Stimulated activated CD4-positive, alpha-beta T cell treated with anti-CD3 and anti-CD28 coated beads, Interleukin-4, amount 100 ng/mL, for 48 hours (primary cell): ENCODE measurements at places on chromosomes 4 and X.

GRCh38 chr4:22515888-22516541 lies at the start of gene ADGRA3:
Gene ADGRA3 (minus strand): TSS chr4:22516066. CDS start chr4:22515784, 282 bp downstream.
- peak; percentile 36 for DNase-seq

DNA sequence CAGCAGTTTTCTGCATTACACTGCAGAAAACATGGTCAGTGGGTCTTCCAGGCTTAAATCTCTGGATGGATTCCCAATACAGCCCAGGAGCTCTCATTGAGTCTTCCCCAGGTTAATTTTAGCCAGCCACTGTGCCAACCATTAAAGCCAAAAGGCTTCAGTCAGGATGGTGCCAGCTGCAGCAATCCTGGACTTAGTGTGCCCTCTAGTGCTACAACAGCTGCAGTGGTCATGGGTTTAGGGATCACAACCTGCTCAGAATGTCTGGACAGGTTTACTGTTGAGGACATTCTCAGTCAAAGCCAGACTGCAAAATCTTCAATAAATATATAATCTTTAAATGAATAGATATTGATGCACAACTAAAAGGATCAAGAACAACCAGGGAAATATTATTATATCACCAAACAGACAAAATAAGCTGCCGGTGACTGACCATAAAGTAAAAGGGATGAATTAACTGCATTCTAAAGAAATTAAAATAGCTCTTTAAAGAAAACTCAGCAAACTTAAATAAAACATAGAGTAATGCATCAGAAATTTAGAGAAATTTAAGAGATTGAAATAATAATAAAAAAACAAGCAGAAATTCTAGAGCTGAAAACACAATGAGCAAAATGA lies 639.9 kb downstream of the SPOCK3 start:
- DNase-seq, result no peak

- no peak for DNase-seq
These were observed 64.1 kb upstream of the ATXN3L start for GRCh38 chrX:13383907-13384306.

GRCh38 chrX:3216581-3217180 lies 129.8 kb downstream of the MXRA5 start:
- DNase-seq, result no peak

- no peak for DNase-seq
These were observed 14.9 kb upstream of the GLUD2 start for GRCh38 chrX:121032531-121032930.

- no peak for DNase-seq
These were observed 1264.7 kb downstream of the PCDH7 start for GRCh38 chr4:31984872-31985271.

DNA sequence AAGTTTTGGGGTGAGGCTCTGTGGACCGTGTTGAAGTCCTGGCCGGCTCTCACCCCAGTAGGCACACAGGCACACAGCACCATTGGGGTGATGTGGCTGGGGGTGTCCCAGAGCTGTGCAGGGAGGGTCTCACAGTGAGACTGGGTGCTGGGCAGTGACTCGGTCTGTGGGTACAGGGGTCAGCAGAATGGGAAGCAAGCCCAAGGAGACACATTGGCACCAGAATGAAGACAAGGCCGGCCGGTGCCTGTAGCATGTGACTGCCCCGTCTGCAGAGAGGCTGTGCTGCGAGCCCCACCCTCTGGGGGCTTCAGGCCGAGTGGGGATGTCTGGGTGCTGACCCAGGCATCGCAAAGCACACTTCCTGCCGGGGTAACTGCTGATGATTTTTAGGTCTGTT lies 5.2 kb downstream of the MAEA start:
- no peak for DNase-seq

DNA sequence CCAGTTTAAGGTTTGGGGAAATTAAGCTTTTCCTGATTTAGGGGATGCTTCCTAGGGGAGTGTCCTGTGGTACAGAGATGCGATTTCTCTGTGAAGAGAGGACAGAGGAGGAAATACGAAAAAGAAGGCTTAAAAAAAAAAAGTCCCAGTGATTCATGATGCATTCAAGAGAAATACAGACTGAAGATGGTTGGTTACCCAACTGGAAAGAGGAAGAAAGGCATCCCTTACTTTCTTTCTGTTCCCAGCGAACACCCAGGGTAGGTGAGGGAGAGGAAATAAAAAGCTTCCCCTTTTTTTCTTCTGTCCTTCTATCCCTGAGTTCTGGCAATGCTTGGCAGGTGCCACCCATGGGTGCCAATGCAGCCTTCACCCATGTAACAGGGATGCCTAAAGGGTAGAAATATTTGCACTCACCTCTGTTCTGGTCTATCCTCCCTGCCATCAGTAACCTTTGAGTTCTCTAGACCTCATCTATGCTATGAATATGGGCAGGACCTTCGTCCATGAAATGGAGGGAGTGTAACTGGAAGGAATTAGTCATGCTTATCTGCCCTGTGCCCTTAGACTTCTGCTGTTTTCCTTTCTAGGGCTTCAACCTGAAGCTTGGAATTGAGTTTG lies 230.1 kb upstream of the GALNTL6 start:
- no peak for DNase-seq

GRCh38 chrX:12319992-12320391 lies 181.7 kb downstream of the FRMPD4 start:
- DNase-seq, result no peak

- DNase-seq, result no peak
These were observed 35.9 kb downstream of the ETDC start for GRCh38 chrX:135345107-135345589.

DNA sequence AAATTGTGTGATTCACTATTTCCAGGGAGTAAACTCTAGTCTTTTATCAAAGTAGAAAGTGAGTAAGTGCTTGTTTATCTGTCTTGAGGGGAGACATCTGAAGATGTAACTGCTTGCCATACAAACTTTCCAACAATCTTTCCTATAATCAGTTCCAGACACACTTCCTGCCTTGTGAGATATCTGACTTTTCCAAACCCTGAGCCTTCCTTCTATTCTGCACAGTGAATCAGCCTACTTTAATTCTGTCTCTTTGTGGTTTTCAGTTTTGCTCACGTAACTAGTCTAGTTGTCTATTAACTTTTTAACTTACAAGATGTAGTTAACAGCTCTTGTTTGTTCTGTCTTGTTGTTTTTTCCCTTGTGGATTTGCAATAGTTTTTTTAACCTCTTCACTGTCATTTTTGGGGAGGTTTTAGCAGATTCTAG lies 947.8 kb downstream of the C4orf33 start:
- no peak for DNase-seq

DNA sequence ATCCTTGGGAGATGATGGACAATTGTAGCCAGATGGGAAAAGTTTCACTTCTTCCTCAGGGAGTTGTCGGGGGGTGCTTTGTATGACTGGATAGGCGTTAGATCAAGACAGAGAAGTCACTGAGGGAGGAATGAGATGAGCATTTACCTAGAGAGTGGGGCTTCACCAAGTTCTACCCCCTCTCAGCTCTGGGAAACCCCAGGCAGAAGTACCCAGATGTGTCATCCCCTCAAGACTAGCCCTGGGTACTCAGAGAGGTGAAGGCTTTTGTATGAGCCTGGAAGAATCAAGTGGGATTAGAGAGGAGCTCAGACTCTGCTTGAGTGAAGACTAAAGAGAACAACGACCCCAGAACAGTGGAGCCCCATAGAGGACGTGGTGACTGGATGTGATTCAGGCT lies 1.9 kb downstream of the MAGEB1 start:
- DNase-seq, result no peak

- DNase-seq, result no peak
These were observed 331.1 kb downstream of the GPAT3 start for GRCh38 chr4:83866834-83867621.

- no peak for DNase-seq
These were observed 4.1 kb upstream of the NR0B1 start for GRCh38 chrX:30313322-30313721.

- DNase-seq, result no peak
These were observed 16.5 kb downstream of the TMPRSS11E start for GRCh38 chr4:68463796-68464195.

- no peak for DNase-seq
These were observed 285.5 kb upstream of the ANKRD50 start for GRCh38 chr4:124997991-124998390.

DNA sequence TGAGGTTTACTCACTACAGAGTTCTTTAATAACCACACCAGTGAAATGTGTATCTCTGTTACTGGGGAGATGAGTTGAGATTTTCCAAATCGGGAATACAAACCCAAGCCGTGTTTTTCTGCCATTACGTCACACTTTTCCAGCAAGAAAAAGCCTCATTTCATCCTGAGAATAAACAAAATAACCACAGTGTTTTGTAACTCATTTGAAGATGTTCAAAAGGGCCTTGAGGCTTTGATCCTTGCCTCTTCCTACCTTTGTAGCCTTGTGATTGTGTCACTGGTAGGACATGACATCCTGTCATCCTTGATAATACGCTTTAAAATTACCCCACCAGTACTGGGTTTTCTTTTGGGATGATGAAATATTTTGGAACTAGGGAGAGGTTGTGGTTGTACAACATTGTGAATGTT lies 2.9 kb downstream of the USP11 start:
- DNase-seq, result no peak

DNA sequence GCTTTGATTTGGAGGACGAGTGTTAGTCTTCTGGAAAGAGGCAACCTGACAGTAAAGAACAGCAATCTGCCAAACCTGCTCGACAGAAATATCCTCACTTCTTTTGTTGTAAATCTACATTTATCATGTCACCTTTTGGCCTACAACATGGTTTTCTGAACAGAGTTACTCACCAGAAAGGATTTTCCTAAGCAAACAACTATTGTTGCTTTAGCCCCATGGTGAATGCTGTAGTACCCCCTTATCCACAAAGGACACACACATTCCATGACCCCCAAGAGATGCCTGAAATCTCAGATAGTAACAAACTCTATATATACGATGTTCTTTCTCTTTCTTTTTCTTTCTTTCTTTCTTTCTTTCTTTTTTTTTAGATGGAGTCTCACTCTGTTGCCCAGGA lies 42.7 kb downstream of the TMEM150C start:
- no peak for DNase-seq

DNA sequence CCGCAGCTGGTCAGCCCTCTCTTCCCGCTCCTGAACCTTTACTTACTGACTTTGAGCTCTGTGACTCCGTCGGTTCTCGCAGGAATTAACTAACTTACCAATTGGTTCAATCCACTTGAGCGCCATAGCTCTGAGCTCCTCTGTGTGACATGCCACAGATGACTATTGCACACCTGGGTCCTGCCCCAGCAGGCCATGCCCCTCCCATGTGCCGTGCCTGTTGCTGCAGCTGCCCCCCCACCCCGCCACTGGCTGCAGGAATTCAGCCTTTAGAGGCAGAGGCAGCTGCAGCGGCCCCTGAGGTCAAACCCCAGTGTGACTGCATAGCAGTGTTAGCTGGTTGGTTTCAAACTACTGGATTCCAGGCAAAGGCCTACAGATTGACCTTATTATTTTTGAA lies 70.6 kb downstream of the MTMR1 start:
- DNase-seq, result no peak
